ENCODE measurements at places on chromosomes 12 and 14.
A peak's percentile ranks its signal among the peaks of the same experiment; 100 is the strongest.

GRCh38 chr12:92070864-92071445 is 74.7 kb downstream of the BTG1 start:
- no peak for DNase-seq

DNA sequence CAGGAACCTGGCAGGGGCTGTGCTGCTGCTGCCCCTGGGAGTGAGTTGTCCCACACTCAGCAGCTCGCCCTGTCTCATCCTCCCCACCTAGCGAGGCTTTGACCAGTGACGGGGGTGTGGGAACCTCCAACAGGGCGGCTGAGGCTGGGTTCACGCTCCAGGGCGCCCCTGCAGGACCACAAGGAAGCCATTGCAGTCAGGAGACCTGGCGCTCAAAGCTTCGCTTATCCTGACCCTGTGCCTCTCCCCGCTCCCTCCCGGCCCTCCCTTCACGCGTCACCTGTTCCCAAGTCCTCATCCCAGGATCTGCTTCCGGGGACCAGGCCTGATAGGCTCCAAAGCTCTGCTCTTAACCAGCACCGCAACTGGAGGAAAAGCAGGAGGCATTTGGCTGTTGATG is 272.0 kb upstream of the SFSWAP start:
- DNase-seq: no peak

- no peak for DNase-seq
Measured at GRCh38 chr14:71554959-71555612, 377.1 kb upstream of the RGS6 start.

DNA sequence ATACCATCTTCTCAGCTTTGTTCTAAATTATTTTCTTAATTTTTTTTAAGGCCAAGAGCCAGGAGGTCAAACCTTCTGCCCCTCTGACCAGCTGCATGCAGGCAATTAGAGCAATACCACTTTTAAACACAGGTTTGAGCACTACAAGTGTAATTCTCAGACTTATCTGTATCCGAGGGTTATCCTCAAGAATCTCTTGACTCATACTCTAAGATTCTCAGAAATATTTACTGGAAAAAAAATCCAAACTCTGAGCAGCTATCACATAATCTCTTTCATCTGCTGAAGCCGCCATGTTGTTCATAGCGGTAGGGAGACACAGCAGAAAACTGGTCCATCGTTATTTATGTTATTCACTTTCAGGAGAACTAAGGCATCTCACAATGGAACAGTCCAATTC is 27.4 kb upstream of the PTHLH start:
- DNase-seq: no peak

GRCh38 chr14:106843951-106844483 is 1317.6 kb downstream of the TMEM121 start:
- DNase-seq: no peak

DNA sequence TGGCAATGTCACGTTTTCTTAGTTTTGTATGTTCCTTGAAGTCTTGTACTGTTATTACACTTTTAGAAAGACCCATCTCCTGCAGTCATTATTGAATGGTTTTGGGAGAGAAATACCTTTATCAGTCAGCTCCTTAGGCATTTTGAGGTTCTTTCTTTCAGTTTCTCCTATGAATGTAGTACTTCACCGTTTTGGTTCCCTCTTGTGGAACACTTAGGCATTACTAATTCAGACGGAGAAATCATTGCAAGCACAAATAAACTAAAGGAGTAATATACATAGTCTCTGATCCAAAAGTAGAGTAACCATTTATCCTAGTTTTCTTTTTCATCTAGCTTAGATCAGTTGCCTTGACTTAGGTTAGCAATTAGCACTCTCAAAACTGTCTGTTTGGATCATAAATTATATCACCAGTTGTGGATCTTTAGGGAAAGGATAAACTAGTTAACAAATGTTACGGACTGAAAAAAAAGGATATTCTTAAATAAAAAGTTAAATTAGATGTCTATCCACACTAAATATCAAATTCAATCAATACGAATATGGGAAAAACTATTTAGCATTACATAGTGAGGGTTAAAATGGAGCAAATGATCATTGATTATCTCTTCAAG is 1538.3 kb upstream of the SEL1L start:
- no peak for DNase-seq

- no peak for DNase-seq
Measured at GRCh38 chr14:52268279-52269061, 972 bp downstream of the PTGDR start.

DNA sequence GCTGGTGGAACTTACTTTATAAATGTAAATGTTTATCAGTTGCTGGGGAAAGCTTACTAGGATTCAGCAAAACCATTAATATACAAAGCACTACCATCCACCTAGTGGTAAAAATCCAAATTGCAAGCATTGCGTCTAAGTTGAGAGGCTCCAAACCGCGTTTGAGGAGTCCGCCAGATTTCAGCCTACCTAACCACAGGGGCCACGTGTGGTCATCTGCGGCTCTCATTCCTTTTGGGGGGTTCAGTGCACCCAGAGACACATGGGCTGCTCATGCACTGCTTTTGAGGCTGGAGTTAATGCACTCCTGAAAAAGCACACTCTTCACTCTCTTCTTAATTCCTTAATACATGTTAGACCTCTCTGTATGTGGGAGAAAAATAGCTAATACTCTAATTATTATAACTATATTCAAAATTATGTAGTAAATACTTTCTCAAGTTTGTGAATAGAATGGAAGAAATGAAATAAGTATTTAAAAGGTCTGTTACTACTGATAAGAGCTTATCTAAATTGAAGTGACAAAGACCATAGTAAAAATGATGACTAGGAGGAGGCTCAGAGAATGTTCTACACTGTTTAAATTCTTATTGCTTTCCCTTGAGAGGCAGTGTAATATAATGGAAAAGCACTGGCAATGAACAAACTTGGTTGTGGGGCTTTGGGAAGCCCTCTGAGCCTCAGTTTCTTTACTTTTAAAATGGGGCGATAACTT is 41.4 kb upstream of the MANSC4 start:
- DNase-seq: no peak

DNA sequence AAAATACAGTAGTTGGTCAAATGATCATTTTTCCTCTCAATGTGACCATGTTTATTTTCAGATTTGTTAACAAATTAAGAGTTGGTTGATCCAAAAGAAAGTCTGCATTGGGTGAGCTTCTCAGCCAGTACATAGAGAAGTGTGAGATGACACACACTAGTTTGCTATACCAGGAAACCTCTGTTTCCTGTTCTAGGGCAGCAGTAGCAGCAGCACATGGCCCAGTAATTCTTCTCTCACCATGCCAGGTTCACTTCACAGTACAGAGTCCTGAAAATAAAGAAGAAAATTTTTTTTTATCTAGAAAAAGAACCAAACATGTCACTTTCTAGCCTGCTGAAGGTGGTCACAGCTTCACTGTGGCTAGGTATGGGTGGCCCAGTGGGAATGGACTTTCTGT is 250.2 kb upstream of the OR4E1 start:
- DNase-seq: peak; percentile 9

- DNase-seq: no peak
Measured at GRCh38 chr14:99202516-99202915, 69.5 kb downstream of the BCL11B start.

- DNase-seq: no peak
Measured at GRCh38 chr14:75454963-75455546, 27.2 kb downstream of the JDP2 start.

GRCh38 chr12:51941604-51942003 is 9.9 kb upstream of the ACVR1B start:
- DNase-seq: no peak

DNA sequence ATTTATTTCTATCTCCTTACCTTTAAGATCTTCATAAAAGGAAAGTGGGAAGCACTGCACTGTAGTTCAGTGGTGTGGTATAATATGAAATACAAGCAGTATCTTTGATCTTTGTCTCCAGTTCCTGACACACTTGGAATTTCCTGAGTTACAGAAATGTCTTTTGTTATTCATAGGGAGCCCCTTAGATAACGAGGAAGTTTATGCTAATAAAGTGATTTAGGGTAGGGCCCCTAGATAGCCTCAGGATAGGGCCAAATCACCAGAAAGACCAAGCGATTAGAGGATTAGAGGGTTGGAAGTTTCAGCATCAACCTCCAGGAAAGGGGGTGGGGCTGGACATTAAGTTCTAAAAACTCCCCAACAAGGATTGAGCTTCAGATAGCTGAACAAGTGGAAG is 29.9 kb upstream of the DDHD1 start:
- no peak for DNase-seq

All from activated T-helper 1 cell treated with Interleukin-2 at 50 U/mL for 16 hours (primary cell).